ENCODE measurements at places on chromosomes 6 and 20.

- DNase-seq = no peak
These were observed 8.7 kb upstream of the RPS21 start for GRCh38 chr20:62378215-62378614.

DNA sequence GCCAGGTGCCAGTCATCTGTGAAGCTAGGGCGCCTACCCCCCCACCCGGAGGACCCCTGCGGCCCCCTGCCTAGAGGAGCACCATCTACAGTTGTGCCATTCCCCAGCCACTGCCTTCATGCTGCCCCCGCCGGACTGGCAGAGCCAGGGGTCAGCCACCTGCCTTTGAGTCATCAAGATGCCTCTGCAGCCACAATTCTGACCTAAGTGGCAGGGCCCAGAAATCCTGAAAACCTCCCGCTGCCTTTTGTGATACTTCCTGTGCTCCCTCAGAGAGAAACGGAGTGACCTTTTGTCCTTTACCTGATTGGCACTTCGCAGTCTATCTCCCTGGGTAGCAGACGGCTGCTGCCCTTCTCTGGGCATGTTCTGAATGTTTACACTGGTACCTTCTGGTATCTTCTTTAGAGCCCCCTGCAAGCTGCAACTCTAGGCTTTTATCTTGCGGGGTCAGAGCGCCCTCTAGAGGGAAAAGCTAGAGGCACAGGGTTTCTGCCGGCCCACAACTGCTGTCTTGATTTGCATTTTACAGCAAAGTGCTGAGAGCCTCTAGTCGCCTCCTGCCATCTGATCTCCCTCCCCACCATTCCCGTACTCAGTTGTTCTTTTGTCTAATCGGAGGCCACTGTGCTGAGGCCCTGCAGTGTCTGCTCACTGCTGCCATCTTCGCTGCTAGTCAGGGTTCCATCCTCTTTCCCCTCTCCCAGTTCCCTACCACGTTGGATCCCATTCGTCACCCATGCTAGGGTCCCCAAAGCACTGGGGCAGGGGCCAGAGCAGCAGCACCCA lies 26.9 kb downstream of the SPATA2 start:
- DNase-seq = peak; percentile 77

- no peak for DNase-seq
These were observed at the start of gene RIN2 for GRCh38 chr20:19758133-19758500. Gene RIN2 (plus strand): TSS chr20:19758258. CDS start chr20:19889602, 131,344 bp downstream.

DNA sequence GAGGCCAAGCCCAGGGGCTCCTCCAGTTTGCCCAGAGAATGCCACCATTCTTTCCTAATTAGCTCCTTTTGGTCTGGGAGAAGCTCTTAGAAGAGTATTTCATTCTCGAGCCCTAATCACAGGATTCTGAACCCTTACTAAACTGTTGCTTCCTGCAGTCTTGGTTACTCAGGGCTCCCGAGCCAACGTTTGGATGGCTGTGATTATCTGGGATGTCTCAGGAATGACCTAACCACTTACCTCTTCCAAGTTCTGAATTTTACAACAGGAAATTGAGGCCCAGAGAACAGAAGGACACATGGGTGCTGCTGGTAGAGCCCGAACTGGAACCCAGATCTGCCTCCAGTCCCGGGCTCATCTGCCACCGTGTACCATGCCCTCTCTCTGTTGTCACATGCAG lies 22.2 kb upstream of the PNPLA1 start:
- no peak for DNase-seq

DNA sequence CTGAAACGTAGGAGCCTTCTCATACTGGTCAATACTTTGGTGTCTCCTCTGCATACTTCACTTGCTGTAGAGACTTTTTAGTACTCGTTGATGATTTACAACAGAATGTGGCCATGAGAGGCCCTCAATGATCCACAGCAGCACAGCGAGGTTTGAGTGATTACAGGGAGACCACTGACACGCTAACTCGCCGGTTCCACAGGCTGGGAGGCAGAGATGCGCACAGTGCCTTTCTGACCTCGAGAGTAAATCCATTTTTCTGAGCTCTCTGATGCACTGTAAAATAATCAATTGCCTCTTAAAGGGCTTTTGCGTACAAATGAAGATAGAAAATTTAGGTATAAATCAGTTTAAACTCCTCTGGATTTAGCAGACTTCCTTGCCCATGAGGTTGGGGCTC lies 56.2 kb upstream of the TBC1D7 start:
- no peak for DNase-seq

DNA sequence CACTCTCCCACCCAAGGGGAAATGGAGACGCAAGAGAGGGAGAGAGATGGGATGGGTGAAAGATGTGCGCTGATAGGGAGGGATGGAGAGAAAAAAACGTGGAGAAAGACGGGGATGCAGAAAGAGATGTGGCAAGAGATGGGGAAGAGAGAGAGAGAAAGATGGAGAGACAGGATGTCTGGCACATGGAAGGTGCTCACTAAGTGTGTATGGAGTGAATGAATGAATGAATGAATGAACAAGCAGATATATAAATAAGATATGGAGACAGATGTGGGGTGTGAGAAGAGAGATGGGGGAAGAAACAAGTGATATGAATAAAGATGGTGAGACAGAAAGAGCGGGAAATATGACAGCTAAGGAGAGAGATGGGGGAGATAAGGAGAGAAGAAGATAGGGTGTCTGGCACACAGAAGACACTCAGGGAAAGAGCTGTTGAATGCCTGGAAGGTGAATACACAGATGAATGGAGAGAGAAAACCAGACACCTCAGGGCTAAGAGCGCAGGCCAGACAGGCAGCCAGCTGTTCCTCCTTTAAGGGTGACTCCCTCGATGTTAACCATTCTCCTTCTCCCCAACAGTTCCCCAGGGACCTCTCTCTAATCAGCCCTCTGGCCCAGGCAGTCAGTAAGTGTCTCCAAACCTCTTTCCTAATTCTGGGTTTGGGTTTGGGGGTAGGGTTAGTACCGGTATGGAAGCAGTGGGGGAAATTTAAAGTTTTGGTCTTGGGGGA lies 754 bp downstream of the TNF start:
- peak; percentile 45 for DNase-seq

GRCh38 chr6:21586300-21586699 lies 7.3 kb upstream of the SOX4 start:
- no peak for DNase-seq

DNA sequence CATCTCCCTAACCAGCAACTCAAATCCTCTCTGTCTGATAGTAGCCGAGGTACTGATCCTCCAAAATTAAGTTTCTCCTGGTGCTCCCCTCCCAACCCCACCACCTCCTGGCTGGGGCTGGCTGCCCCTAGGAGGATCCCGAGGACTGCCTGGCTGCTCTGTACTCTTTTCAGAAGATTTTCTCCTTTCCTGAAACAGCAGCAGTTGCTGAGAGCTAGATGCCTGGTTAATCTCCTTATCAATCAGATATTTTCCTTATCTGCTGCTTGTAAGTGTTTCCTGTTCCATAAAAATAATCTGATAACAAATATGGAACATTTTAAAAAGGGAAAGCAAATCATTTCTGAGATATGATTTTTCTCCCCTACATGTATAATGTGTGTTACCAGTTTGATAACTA lies 52.8 kb downstream of the ZMYND8 start:
- DNase-seq = no peak

DNA sequence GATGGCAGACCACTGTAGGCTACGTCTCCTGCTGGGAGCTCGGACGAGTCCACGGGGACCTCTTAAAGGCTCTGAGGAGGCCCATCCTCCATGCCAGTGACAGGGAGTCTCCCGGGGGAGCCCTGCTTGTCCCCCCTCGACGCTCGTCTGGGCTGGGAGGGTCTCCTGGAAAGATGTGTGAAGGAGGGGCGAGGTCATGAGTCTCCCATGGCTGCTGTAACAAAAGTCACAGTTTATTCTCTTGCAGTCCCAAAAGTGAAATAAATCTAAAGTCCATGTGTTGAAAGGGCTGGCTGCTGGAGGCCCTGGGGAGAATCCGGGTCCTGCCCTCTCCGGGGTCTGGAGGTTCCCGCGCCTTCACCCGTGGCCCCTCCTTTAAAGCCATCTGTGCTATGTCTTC lies 67.1 kb upstream of the GATA5 start:
- no peak for DNase-seq

GRCh38 chr6:22041797-22042480 lies 254.9 kb downstream of the PRL start:
- DNase-seq = no peak

- DNase-seq = no peak
These were observed 1.1 kb downstream of the PERP start for GRCh38 chr6:138105880-138106664.

DNA sequence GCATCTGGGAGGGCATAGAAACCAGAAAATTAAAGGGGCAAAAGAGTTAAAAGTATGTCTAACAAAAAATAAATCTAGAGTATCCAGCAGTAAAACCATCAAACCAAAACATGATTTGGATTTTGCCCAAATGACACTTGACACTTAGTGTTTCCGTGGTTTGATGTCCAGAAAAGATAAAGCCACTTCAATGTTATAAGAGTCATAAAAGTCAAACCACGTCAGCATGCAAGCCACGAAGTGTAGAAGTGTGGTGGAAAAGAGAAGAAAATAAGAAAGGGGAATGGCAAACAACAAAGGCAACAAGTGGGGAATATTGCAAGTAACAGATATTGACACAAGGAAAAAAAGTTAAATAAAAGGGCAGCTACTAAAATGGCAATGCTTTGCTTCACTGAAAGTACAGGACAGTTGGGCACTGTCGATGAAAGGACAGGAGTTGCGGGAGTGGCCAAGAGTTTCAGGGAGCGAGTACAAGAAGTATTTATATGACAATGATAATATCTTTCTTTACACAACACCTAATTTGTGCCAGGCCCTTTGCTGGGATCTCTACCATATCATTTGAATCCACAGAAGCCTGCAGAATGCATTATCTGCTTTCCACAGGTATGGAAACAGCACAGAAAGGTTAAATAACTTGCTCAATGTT lies 6.3 kb upstream of the HDDC2 start:
- DNase-seq = no peak

- no peak for DNase-seq
These were observed 93.7 kb downstream of the CDS2 start for GRCh38 chr20:5220321-5221060.

- DNase-seq = no peak
These were observed 20.6 kb downstream of the EPHA7 start for GRCh38 chr6:93398723-93399122.

- DNase-seq = no peak
These were observed 162.4 kb upstream of the CDYL start for GRCh38 chr6:4613795-4614194.

DNA sequence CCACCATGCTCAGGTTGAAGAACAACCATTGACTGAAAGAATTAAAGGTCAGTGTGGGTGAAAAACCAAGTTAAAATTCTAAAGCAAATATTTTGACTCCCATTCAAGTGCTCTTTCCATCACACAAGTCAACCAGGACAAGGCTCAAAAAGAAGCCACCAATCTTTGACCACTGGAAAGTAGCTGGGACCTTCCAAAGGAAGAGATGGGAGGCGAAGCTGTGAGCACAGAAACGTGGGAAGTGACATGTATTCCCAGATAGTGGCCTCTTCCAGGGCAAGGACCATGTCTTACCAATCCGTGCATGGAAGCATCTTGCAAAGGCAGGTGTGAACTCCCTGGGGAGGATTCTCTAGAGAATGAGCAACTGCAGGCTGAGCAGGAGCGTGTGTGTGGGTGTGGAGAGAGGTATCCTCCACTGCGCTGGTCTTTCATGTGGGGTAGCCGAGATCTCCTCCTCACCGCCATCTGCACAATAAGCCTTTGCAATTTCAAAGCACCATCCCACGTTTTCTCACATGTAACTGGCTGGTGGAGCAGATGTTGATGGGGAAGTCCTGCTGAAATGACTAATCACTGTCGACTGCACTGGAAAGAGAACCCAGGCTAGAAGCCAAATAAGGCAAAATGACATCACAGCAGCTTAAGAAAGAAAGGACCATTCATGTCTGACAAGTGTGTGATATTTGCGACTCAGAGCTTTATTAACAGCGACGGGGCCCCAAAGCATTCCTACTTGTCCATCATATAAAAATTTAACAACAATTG lies 189.4 kb upstream of the RREB1 start:
- DNase-seq = peak; percentile 40

GRCh38 chr20:47360297-47361056 lies 4.0 kb upstream of the ZMYND8 start:
- peak; percentile 39 for DNase-seq

DNA sequence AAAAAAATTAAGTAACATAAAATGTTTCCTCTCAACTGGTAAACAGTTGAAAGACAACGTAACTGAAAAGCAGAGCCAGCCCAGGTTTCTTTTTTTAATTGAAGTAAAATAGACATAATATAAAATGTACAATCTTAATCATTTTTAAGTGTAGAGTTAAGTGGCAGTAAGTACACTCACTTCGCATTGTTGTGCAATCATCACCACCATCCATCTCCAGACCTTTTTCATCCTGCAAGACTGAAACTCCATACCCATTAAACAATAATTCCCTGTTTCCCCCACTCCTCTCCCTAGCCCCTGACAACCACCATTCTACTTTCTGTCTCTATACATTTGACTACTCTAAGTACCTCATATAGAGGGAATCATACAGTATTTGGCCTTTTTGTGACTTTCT lies 395.7 kb downstream of the RNGTT start:
- DNase-seq = no peak

DNA sequence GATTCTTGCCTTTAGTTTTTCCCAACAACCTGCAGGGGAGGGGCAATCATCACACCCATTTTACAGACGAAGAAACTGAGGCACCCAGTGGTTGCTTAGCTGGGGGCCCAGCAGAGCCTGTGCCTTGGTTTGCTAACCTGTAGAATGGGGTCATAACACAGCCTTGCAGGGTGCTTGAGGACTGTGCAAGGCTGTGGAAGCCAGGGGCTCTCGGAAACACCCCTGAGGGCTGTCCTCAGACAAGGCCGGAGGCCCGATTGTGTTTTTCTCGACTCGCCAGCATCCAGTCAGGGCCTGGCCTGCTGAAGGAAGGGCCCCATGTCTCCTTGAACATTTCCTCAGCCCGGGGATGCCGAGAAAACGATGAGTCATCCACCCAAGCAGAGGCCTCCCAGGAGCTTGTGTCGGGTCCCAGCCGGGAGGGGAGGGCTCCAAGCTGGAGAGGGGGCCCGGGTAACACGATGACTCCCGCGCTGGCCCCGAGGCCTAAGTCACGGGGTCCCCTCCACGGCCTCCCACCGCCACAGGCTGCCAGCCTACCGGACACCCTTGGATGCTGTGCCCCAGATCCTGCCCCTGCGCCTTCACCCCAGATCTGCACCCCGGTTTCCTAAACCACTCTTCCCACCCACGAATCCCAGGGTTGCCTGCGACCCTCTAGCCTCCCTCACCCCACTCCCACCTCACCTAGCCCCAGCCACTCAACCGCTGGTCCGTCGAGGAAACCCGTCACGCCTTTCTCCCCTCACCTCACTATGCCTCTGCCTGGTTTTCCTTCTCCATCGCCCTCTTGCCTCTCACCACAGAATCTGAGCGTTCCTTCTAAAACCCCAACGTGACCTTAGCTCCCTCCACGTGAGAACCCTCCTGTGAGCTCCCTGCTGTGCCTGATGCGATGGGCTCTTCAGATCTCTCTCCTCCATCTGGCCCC lies 10.6 kb downstream of the NOL4L start:
- peak; percentile 59 for DNase-seq

Data from A673 (cell line).